ENCODE measurements at places on chromosomes 3 and 15.

- DNase-seq, result no peak
Measured at GRCh38 chr15:74773329-74773728, 8.6 kb upstream of the CSK start.

DNA sequence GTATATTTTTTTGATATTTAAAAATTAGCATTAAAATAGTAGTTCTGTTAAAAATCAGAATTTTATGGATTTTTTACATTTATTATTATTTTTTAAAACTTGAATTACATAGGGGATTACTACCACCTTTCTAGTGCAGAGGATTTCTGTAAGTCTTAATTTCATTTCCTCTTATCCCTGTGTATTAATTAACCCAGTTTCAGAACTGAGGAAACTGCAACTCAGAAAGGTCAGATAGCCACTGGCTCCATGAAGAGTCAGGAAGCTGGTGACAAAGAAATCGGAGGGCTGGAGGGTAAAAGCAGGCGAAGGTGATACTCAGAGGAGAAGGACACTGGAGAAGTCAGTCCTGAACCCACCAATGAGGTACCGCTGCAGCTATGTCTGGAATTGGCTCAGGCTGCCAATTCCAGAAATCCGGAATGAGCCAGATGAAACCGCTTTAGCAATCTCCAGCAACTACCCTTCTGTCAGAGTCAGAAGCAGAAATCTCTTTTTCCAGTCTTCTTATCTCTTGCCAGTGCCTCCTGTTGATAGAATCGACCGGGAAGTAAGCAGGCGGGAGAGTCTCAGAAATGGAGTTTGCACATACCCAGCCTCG is 308.5 kb downstream of the SV2B start:
- no peak for DNase-seq

GRCh38 chr3:99430348-99431134 is 207.9 kb upstream of the COL8A1 start:
- DNase-seq, result no peak

- DNase-seq, result no peak
Measured at GRCh38 chr3:172530566-172530965, 7.3 kb upstream of the TNFSF10 start.

DNA sequence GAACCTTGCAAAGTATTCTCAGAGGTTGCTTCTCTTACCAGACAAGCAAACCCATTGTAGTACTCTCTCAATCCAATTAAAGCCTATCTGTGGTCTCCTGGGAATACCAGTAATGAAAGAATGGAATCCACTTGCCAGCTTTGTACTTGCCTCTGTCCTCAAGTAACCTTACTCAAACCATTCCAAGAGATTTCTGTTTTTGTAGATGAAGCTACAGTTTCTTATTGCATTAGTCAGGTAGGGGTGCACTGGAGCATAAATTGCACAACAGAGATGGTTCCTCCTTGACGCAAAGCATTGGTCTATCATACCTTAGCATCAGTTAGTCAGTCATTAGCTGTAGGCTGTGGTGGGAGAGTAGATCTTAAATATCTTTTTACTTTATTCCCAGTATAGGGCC is 52.9 kb downstream of the BTLA start:
- no peak for DNase-seq

DNA sequence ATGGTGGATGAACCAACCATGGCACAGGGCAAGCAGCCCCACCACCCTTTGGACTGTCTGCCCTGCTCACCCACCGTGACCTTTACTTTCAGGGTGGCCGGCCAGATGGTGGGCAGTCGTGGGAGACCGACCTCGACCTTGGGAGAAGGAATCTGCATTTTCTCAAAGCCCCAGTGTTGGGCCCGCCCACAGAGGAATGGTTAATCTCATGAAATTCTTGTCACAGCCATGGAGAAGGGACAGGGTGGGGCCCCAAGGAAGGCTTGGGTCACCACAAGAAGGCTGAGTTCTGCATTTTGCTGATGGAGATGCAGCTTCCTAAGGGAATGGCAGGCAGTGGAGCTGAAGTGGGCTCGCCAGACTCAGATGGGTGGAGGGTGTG is 2.9 kb downstream of the PLXND1 start:
- DNase-seq, result no peak

GRCh38 chr15:77546050-77546501 is 86.6 kb downstream of the LINGO1 start:
- DNase-seq, result no peak

DNA sequence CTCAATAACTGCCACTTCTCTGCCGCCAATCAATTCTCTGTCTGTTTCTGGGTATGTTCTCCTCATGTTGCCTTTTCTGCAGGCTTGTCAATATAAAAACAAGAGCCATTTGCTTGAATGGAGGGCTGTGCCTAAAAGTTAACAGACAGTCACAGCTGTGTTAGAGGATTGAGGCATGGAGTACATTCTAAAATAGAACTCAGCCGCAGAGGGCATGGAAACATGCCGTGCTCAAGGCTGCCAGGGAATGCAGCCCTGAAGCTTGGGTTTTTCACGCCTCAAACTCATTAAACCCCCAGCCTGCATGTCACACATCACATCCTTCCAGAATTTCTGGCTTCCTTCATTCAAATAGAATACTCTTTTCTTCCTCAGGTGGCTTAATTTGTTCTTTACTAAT is 166.6 kb downstream of the TPRG1 start:
- no peak for DNase-seq

DNA sequence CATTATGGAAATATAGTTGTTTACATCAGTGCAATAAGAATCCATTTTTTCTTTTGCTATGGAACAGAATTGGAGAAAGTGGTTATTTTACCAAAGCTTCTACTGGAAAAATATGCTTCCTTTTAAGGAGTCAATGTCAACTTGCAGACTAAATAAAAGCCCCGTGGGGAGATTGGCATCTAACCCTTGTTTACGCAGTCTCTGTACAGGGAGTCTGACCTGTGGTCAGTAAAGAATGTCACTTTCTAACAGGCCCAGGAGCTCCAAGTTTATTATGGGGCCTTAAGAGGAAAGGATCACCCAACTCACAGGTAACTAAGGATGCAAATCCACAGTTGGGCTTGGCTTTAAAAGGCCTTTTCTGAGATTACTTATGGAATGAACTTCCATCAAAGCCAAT is 1751.2 kb downstream of the SI start:
- no peak for DNase-seq

DNA sequence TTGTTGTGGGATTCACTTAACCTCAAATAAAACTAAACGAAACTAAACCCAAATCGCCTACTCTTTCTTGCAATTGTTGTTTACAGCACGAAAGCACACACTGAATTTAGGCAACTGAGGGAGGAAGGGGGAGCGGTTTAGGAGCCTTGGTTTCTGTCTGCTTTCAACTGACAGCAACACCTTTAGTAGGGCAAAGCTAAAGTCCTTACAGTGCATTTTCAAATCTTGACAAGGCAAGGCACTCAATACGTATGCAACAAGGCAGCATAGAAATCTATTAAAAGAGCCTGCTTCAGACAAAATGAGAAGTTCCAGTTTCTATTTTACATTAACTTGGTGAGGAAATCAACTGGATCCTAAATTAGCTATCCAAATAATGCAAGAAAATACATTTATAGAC is 174.6 kb downstream of the CHST2 start:
- no peak for DNase-seq

DNA sequence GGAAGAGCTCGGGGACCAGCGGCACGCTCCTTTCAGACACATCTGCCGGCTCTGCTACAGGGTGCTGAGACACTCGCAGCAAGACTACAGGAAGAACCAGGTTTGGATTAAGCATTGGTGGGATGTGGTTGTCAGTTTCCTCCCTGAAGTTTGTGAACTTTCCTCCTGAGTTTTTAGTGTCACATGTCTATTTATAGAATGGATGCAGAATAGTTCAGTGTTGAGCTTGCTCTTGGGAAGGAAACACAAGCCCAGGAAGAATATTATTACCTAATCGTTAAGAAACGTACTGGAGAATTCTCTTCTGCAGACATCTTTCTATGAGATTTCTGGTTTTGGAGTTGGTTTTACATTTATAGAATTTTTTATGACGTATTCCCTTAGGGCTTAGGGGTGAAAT is 172.0 kb downstream of the ITPR1 start:
- DNase-seq, result no peak

DNA sequence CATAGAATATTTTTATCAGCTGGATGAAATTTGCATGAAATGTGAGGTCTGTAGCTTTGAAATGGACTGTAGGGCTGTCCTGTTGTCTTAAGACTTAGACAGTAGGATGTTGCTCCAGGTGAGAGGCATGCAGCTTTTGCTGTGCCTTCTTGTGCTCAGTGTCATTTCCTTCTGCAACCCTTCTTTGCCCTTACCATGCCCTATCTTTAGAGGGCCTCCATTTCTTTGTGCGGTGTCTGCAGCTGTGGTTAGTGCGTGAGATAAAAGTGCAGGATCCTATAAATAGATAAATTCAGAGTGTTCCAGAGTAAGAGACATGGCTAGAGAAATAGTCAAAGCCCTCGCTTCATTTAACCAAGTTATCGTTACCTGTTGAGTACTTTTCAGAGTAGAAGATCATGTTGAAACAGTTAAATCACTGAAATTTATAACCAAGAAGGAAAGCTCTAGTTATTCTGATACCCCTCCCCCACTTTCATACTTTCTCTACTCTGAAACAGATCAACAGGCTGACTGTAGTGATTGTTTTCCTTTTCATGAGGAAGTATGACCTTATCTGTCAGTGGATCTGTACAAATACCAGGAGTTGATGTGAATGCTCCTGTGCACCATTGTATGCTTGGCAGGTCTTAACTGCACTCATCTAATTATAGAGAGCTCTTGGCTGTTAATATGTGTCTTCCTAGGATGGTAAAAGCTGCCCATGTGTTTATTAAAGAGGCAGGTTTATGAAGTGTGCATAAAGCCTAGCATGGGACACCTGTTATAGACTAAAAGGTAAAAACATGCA is 18.2 kb downstream of the EIF3J start:
- DNase-seq, result no peak

GRCh38 chr3:141368925-141369794 is 856 bp downstream of the ZBTB38 start:
- DNase-seq, result no peak

DNA sequence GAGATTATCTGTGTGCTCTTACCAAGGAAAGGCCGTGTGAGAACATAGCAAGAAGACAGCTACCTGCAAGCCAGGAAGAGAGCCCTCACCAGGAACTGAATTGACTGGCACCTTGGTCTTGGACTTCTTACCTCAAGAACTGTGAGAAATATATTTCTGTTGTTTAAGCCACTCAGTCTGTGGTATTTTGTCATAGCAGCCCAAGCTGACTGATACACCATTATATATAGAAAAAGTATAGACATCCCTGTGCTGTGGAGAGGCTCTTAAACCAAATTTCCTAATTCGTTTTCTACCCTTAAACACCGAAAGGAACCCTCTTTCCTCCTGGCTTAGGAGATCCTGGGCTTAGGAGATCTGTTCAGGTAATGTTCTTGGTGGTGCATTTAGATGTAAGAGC is 44.8 kb downstream of the CGNL1 start:
- no peak for DNase-seq

DNA sequence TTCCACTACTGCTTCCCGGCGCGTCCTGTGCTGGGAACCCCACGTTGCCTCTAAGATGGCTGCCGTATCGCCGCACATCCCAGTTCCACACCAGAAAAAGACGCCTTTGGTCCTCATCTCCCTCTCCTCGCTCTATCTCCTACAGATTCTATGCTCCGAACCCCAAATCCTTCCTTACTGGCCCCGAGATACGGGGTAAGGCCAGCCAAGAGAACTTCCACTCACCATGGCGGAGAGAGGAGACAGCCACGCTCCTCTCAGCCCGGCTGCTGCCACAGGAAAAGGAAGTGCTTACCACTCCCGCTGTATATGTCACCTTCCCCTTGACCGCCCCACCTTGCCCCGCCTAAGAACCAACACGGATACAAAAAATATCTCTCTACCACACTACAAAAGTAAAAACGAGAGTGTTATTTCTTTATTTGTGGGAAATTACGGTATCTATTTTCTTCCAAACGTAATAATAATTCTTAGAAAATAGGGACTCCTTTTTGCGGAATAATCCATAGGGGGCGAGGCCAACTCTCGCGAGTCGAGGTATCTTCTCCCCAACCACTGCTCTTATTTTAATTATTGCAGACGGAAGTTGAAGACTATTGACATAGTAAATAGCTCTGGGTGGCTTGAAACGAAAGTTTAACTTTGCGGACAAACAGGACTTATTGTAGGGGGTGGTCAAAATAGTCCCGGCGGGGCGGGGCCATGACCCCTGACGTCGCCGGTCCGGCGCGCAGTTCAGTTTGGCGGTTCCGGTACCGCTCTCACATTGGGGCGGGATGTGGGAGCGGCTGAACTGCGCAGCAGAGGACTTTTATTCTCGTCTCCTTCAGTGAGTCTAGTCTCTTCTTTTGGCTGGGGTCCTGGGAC is at the start of the genes RPL4 and ZWILCH:
TSS of gene RPL4 (minus strand) at position 293 of the 867 bp plus-strand sequence. CDS start at position 228, 65 bp downstream.
TSS of gene ZWILCH (plus strand) at position 764 of the 867 bp plus-strand sequence. CDS start at position 777, 13 bp downstream.
- peak; percentile 35 for DNase-seq

DNA sequence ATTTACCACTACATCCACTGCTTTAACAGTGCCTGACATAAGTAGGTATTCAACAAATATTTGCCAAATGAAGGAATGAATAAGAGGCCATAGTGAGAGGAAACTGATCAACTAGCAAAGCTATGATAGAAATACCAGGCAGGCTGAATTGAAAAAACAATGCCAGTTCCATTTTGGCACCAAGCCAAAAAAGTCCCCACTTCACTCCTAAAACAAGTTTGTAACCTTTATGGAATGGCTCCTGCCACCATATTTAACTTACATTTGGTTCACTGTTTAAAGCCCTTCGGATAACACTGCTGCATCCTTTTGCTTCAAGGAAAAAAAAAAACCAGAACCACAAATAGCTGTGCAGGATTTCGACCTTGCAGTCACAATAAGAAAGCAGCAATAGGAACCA is 166.1 kb downstream of the FRMD5 start:
- no peak for DNase-seq

DNA sequence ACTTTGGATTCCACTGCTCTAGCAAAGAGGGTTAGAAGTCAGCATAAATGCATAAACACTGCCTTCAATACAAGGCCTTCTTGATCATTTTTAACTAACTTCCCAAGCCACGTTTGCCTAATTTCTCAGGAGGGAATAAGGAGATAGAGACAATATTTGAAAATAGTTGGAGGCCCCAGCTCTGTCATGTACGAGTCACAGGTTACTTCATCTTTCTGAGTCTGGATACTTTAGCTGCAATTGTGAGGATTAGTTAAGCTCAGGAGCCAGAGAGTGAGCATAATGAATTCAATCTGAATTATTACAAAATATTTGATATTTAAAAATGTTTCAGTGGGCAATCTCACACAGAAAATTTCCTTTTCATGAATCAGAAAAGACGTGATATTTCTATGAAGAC is 298.9 kb downstream of the SHOX2 start:
- DNase-seq, result no peak

DNA sequence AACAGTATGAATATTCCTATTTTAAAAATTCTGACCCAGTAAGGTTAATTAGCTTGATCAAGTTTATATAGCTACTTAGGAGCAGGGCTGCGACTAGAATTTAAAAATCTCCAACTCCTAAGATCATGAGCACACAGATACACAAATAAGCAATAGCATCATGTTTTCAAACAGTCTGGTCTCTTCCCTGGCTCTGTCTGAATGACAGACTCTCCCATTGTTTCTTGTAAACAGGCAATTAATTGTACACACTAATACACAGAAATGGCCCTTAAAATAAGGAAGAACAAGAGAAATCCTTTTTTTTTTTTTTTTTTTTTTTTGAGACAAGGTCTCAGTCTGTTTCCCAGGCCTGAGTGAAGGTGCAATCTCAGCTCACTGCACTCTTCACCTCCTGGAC is 1064.4 kb upstream of the CFAP20DC start:
- no peak for DNase-seq

- DNase-seq, result no peak
Measured at GRCh38 chr3:171950373-171950772, 89.0 kb upstream of the FNDC3B start.
